Activated T-helper 2 cell treated with anti-CD3 and anti-CD28 coated beads, Interferon-gamma antibody, Interleukin-2, Interleukin-4, amounts not matched to agents 10 μg/mL and 5 μg/mL and 100 μg/mL, durations not matched to agents 14 hours and 24 hours and 36 hours (primary cell): ENCODE measurements at places on chromosomes 5 and 9.

- H3K36me3 ChIP-seq, result no peaks in the 10 kb centered on the region
- H3K27me3 ChIP-seq, result peaks cover 15% of the 10 kb centered on the region
- no peak for DNase-seq
- no peak overlapping the region for H3K27ac ChIP-seq
- peaks cover 7% of the 10 kb centered on the region for H3K4me1 ChIP-seq
These were observed 15.1 kb upstream of the TNFSF15 start for GRCh38 chr9:114820776-114821501.

GRCh38 chr9:97053717-97054116 is 14.8 kb upstream of the CTSV start:
- no peak overlapping the region for H3K27ac ChIP-seq
- H3K27me3 ChIP-seq, result peaks cover 10% of the 10 kb centered on the region
- H3K36me3 ChIP-seq, result no peaks in the 10 kb centered on the region
- DNase-seq, result no peak

DNA sequence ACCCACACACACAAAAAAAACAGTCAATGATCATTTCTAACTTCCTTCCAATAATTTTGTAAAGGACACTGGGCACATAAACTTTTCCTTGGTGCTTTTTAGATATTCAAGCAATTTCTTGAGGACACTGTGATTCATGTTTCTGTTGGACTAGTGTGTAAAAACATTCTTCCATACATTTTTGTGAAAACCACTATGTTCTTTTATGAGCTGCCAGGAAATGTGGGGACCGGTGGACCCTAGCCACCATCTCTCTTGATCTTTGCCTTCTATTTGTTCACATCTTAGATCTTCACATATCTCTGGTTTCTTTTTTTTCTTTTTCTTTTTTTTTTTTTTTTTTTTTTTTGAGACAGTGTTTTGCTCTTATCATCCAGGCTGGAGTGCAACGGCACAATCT is 287.4 kb downstream of the GLIS3 start:
- no peaks in the 10 kb centered on the region for H3K36me3 ChIP-seq
- no peak for DNase-seq
- H3K27me3 ChIP-seq, result no peaks in the 10 kb centered on the region
- no peak overlapping the region for H3K27ac ChIP-seq

DNA sequence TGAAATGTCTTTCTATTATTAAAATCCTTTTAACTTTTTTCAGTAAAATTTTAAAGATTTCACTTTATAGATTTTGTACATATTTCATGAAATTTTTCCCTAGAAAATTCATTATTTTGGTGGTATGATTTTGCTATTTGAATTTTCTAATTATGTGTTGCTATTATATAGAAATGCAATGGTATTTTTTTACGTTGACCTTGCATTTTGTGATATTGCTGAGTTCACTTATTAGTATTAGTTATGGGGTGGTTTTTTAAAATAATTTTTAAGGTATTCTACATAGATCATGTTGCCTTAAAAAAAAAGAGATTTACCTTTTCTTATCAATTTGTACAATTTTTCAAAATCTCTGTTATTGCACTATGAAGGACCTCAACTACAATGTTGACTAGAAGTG is 458.3 kb downstream of the TLE1 start:
- DNase-seq, result no peak
- H3K27me3 ChIP-seq, result no peaks in the 10 kb centered on the region
- no peak overlapping the region for H3K4me3 ChIP-seq
- no peak overlapping the region for H3K27ac ChIP-seq

DNA sequence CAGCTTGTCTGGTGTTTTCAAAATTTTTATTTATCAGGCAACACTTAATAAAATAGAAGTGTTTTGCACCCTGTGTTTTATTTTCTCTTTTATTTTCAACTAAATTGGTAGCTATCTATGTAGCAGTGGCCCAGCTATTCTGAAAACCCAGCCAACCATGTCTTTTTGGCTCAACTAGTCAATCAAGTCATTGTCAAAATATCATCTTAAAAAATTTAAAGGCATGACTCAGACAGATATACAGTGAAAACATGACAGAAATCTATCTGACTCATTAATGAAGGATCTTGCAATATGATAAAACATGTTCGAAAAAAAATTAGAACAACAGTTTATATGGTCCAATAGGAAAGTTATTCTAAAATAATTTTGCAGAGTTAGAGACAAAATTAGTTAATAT is 75.1 kb downstream of the HSD17B4 start:
- H3K4me1 ChIP-seq, result no peaks in the 10 kb centered on the region
- no peak for DNase-seq
- H3K36me3 ChIP-seq, result peaks cover 16% of the 10 kb centered on the region

DNA sequence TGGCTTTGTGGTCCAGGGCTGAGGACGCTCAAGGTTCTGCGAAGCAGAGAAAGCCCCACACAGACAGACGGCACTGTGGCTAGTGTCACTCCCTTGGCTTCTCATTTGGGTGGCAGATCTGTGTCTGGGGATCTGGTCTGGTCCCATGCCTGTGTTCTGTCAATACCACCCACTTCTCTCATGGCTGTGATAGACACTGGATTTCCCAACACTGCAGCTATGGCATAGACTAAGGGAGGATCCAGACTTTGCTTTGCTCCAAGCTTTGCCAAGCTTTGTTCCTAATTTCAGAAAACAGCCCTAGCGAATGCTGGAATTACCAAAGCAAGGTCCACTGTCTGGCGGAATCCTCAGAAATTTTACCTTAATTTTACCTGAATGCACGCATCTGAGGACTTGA is 62.1 kb downstream of the GADD45G start:
- H3K36me3 ChIP-seq, result no peaks in the 10 kb centered on the region
- no peak for DNase-seq
- H3K27ac ChIP-seq, result no peak overlapping the region
- peaks cover 18% of the 10 kb centered on the region for H3K27me3 ChIP-seq

DNA sequence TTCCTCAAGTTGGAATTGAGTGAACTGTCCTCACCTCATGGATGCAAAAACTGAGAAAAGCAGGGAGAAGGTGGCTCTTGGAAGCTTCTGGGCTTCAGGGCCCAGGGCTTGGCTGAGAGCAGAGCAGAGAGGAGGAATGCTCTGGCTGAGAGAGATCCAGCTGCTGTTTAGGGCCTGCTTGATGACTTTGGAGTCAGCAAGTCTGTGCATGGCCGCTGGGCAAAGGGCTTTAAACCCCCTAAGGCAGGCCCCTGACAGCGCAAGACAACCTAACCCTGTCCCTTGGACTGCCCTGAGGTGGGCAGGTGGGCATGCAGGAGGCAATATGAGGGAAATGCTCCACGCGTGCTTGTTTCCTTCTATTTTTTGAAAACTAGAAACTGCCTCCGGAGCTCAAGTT is 8.6 kb downstream of the STC2 start:
- peaks cover 15% of the 10 kb centered on the region for H3K4me1 ChIP-seq
- DNase-seq, result no peak
- no peak overlapping the region for H3K27ac ChIP-seq
- no peaks in the 10 kb centered on the region for H3K27me3 ChIP-seq
- no peak overlapping the region for H3K4me3 ChIP-seq

DNA sequence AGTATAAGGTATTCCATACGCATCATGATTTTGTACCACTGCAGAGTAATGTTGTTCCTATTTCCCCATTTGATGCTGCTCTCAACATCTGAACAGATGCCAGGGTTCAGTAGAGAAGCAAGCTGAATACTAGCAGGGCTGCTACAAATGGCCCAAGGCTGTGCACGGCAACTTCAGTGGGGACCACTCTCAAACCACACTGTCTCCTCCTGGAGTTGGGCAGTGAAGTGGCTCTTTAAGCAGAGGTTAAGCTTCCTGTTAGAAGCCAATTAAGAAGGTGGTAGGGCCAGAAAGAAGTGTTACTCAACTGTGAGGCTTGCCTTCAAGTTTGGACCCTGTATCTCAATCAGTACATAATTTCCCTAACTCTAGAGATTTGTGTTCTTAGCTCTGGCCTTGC is 32.0 kb downstream of the TMEM245 start:
- peaks cover 72% of the 10 kb centered on the region for H3K36me3 ChIP-seq
- no peaks in the 10 kb centered on the region for H3K27me3 ChIP-seq
- H3K4me1 ChIP-seq, result peaks cover 21% of the 10 kb centered on the region

DNA sequence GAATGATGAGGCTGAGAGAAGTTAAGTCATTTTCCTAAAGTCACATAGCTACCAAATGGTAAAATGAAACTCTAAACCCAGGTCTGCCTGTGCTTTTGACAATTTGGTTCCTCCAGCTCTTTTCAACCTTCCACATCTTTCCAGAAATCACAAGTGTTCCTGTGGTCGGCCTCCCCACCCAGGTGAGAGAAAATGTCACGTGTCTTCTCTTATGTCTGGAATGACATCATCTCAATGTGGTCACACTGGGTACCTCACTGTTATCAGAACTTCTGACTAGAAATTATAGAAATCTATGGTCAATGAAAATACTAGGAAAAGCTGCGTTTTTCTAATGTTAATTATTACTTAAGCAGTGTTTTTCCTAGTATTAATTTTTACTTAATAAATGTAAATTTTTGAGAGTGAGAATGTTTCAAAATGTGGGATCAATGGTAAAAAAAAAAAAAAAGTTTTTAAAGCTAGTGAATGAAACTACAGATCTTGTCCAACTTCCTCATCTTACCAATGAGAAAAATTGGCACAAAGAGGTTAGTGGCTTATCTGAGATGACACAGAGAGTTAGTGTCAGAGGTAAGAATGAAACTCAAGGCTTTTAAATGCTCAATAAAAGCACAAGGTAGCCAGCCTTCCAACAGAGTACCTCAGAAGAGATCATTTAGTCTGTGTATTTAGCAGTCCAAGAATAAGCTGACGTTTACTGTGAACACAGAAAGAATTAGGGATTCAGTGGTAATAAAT is 228.7 kb upstream of the NR4A3 start:
- peaks cover 5% of the 10 kb centered on the region for H3K27me3 ChIP-seq
- H3K4me1 ChIP-seq, result peaks cover 18% of the 10 kb centered on the region
- H3K36me3 ChIP-seq, result no peaks in the 10 kb centered on the region
- no peak overlapping the region for H3K27ac ChIP-seq
- DNase-seq, result no peak
- no peak overlapping the region for H3K4me3 ChIP-seq

GRCh38 chr9:5720151-5720550 is 91.2 kb downstream of the RIC1 start:
- H3K36me3 ChIP-seq, result peaks cover 68% of the 10 kb centered on the region
- H3K27ac ChIP-seq, result no peak overlapping the region
- H3K4me1 ChIP-seq, result peaks cover 7% of the 10 kb centered on the region
- no peaks in the 10 kb centered on the region for H3K27me3 ChIP-seq
- no peak overlapping the region for H3K4me3 ChIP-seq
